Cardiac muscle cell (in vitro differentiated cells and primary cell): ENCODE measurements at places on chromosomes 2 and 18. TPM values are rescaled to one million over a fixed set of nuclear protein-coding genes. Genes with fewer than 3 reads are reported as not detected.

Gene FKBP7
- 13.8 and 18.7 TPM in 2 replicates for total RNA-seq

GRCh38 chr2:69046221-69046662 is 33.3 kb downstream of the ANTXR1 start:
- peak; percentile 66 for DNase-seq

Gene POMC
- 2.8 and 3.9 TPM in 2 replicates for total RNA-seq

Gene IL1R1
- 0.18 and 0.21 TPM in 2 replicates for total RNA-seq

Gene POTEC
- total RNA-seq, result not detected in 2 replicates

Gene GAL3ST2
- total RNA-seq, result 0.18 and 1.2 TPM in 2 replicates

Gene XPO1
- total RNA-seq, result 94.8 and 160 TPM in 2 replicates

DNA sequence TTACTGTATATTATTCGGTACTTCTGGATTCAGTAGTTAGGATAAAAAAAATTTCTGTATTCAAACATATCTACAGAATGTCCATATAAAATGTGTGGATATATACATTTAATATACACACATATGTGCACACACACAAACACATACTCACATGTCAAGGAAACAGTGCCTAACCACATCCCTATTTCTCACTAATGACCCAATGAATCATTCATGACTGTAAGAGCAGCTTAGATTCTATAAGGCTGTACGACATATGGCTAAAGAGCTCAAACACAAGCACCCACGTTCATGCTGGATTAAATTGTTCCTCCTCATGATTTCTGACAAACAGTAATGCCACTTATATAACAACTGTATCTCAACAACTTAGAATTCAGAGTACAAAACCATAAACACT is 457.3 kb downstream of the ADCYAP1 start:
- DNase-seq, result no peak

Gene DLGAP1
- 3.1 and 7.9 TPM in 2 replicates for total RNA-seq

DNA sequence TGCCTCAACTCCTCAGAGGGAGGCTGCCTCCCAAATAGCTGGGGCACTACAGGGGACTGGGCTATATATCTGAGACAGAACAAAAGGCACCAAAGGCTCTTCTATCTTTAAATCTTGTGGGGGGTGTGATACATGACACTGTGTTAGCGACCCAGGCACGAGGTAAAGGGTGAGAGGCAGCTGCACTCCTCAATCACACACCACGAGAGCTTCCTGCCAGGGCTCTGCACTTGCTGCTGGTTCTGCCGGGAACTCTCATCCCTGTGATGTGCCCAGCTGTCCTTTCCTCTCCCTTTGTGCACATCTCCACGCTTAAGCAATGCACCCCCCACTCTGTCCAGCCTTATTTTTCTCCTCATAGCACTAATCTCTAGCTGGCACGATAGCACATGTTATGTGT is 32.4 kb downstream of the NPC1 start:
- DNase-seq, result no peak

DNA sequence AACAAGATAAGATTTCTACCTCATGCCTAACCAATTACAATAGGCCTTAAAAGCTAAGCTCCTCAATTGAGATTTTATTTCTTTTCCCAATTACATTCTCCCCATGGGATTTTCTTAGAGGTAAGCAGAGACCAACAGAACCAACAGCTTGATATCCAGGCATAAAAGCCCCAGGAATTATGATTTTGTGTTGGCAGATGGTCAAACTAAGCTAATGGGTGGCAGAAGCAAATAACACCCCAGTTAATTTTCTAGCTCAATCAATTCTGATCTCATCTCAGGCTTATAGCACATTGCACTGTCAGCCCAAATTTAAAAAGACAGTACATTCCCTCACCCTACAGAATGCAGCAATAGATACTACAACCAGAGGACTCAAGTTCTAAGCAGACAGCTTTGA is 156.4 kb downstream of the NRXN1 start:
- no peak for DNase-seq

GRCh38 chr2:173419506-173419905 is 64.8 kb downstream of the CDCA7 start:
- no peak for DNase-seq

GRCh38 chr2:19611491-19612332 is 253.3 kb upstream of the OSR1 start:
- DNase-seq, result no peak

GRCh38 chr2:17667898-17668297 is 85.7 kb downstream of the SMC6 start:
- no peak for DNase-seq

DNA sequence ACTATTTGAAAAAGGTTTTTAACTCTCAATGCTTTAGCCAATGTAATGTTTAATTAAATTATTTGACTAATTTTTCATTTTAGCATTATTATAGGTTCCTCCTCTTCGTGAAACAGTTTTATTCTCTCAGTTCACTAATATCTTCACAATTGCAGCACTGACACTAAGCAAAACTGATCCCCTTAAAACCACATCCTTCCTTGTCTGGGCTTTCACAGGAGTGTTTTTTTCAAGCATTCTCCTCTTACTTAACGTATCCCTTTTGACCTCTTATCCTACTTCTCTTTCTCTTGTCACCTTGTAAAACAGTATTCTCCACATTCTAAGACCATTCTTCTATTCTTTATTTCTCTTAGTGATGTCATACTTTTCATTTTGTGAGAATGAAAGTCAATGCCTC is 112.8 kb downstream of the DSC3 start:
- DNase-seq, result no peak

- DNase-seq, result no peak
Measured at GRCh38 chr2:42327125-42327524, 33.9 kb downstream of the COX7A2L start.

Gene VSNL1
- 3.9 and 4.1 TPM in 2 replicates for total RNA-seq

DNA sequence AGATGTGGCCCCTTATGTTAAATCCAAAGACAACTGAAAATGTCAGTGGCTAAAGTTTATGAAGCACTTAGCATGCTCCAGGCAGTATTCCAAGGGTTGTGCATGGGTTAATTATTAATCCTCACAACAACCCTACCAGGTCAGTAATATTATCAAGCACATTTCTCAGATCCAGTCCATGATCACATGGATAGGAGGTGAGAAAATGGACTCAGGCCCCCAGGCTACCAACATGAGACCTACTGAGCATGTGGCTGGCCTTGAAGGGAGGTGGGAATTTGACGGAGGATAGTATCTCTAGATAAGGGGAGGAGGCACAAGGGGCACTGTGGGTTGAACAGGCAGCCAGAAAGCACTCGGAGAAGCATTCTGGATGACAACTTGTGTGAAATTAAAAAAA is 412.0 kb downstream of the MEIS1 start:
- DNase-seq, result no peak

DNA sequence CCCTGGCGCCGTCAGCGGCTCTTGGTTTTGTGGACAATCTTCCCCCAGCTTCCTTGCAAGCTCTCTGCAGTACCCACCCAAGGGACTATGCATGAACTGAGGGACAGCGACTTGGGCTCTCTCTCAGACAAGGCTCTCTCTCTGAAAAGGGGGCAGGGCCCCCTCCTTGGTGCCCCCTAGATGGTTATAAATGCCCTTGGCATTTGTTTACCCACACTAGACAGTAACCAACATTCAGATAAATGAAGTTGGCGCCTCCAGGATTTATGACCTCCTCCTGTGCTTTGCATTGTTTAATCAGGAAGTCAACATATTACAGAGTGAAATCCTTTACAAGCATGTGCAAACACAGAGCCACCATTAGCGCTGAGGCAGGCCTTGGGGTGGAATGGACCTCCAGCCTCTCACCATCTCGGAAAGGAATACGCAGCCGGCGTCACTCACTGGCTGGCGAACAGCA is 547.4 kb upstream of the ID2 start:
- no peak for DNase-seq

Gene C18orf63
- not detected in 2 replicates for total RNA-seq

Gene ANKRD29
- total RNA-seq, result 0.14 and 0.77 TPM in 2 replicates

GRCh38 chr2:134269972-134270735 is 16.3 kb downstream of the MGAT5 start:
- DNase-seq, result no peak

GRCh38 chr2:172200495-172201085 is 97.9 kb upstream of the DLX2 start:
- DNase-seq, result no peak

DNA sequence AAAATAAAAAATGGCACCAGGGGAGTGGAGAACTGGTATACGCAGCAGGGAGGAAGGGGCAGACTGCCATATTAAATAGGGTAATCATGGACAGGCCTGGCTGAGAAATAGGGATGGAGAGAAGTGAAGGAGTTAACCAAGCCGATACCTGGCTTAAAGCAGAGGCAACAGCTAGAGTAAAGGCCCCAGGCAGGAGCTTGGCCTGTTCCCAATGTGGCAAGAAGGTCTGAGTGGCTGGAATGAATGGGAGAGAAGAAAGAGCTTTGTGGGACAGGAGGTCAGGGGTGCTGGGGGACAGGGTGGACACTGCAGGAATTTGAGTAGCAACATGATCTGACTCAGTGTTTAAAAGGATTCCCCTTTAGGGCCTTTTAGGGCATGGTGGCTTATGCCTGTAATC is 15.9 kb upstream of the AGFG1 start:
- no peak for DNase-seq

Gene PIAS2
- 29.8 and 37.8 TPM in 2 replicates for total RNA-seq

- no peak for DNase-seq
Measured at GRCh38 chr18:67742954-67743353, 226.4 kb upstream of the DSEL start.

DNA sequence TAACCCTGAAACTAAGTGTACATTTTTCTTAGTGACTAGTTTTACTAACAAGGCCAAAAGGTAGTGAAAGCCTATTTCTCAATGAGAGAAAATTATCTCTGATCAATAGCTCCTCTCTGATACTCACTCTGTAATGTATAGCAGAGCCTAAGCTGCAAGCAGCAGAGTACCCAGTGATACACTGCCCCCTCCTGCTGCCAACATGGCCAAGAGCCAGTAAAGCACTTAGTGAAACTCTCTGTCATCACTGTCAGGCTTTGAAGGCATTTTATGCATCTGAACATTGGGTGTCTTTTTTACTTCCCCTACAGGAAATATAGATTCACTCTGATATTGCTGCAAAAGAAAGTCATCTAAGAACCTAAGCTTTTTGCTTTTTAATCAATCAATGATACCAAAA is 784.1 kb upstream of the CDH7 start:
- peak; percentile 67 for DNase-seq

Gene NABP1
- 5.2 and 5.4 TPM in 2 replicates for total RNA-seq

Gene ASB18
- total RNA-seq, result 0.07 TPM in 1 of 2 replicates, not detected in the other

GRCh38 chr2:101121174-101121573 is 30.0 kb downstream of the TBC1D8 start:
- no peak for DNase-seq

DNA sequence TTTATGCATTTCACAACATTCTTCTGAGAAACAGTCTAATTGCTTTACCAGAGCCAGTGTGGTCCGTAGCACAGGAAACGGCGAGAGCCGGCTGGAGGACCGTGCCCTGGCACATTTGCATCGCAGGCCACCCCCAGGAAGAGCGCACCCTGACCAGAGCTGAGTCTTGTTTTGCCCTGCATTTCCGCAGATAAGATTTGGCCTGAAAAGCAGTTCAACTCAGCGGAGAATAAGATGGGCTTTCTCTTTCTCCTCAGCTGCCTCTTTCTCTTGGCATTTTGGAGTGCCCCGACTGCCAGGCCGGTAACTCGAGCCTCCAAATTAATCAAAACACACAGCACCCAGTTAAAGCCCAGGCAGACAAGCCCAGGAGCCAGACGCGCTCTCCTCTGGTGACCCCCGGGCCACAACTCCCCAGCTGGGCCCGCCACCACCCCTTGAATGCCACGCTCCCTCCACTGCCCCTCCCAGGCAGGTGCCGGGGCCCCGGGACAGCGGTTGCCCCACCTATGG is 464 bp downstream of the COL4A4 start:
- peak; percentile 30 for DNase-seq

DNA sequence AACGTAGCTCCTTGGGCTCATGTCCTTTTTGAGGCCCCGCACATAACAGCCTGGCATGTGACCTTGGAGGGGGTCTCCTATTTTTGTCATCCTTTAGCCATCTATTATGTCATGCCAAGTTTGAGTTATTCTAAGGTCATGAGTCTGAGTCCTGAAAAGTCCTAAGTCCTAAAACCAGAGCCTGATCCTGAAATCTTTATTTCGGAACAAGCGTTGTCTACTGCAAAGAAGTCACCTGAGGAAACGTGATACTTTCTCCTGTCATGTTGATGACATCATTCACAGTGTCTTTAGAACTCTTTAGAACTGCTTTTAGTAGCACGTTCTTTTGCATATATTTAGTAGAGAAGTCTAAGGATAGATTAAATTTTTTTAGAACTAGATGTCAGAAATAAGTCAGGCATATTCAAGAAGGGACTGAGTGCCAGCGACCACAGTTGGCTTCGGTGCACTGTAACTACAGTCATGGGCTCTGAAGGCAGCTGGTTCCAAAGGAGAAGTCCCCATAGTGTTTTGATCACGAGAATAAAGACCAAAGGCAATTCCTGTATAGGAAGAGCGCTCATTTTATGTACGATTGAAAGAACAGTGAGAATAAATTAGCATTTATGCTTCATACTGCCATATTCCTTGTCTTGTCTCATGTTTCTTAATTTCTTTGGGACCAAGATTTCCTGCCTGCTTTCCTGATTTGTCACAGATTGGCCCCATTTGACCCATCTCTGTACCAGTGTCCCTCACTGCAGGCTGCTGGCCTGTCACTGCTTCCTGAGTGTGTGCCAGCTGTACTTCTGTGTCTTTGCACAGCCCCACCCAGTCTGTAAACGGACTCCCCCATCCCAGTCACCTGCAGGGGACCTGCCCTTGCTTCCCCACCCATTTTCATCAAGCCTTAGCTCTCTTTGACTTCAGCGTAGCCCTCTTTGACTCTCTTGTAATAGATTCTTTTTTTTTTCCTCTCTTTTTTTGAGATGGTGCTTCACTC is 75.8 kb downstream of the ASAP2 start:
- DNase-seq, result no peak

Gene SETBP1
- total RNA-seq, result 10.7 and 30.6 TPM in 2 replicates

Gene EPB41L3
- 466 and 886 TPM in 2 replicates for total RNA-seq

- DNase-seq, result no peak
Measured at GRCh38 chr2:220915092-220915623, 656.9 kb downstream of the EPHA4 start.

DNA sequence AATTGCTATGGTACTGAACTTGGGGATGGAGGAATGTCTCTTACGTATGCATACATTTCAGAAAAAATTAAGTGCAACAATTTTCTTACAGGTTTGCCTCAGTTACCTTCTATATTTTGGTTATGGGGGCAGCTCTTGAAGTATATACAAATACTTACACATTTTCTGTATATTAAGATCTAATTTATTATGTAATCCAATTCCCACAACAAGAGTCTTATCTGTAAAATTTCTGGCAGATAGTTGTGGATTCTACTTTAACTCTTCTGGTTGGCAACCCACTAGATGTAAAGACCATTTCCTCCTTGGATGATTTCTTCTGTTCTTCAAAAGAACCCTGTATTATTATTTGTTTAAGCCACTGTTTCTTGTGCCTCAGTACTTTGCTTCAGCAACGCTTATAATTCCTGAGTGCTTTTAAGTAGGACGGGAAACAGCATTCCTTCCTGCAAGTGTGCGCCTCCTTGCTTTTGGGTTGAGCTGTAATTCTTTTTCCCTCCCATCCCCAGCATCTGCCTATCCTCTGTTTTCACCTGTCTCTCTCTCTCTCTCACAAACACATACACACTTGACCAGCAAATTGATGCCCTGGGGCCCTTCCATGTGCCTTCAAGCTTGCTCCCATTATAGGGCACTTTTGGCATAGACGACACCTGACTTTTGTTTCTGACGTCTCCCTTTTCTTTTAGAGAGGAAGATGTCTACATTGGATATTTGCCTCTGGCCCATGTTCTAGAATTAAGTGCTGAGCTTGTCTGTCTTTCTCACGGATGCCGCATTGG is 61.4 kb downstream of the ACSL3 start:
- no peak for DNase-seq

Gene GDF7
- 0.14 and 0.15 TPM in 2 replicates for total RNA-seq
